COLO829 (cell line): ENCODE measurements at places on chromosomes 13 and 19.
A peak's percentile ranks its signal among the peaks of the same experiment; 100 is the strongest.

DNA sequence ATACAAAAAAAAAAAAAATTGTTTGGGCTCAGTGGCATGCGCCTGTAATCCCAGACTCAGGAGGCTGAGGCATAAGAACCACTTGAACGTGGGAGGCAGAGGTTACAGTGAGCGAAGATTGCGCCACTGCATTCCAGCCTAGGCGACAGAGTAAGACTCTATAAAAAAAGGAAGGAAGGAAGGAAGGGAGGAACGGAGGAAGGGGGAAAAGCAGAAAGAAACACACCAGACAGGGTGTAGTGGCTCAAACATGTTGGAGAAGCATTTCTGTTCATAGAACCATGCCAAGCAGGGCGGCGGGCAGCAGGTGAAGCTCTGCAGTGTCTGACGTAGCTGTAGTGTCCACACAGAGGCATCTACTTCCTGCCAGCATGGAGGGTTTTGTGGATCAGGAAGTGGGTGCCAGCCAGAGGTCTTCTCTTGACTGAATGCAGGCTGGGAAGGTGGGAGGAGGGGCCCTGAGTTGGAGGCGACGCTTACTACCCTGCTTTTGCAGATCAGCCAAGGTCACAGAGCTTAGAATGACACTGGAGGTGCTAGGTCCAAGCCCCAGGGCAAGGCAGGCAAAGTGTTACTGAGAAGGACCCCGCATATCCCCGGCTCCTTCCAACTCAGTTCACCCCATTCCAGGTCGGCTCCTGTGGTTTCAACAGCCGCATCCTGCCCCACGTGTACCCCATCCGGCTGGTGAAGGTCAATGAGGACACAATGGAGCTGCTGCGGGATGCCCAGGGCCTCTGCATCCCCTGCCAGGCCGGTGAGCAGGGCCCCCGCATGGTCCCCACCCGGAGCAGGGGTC lies 11.6 kb upstream of the PGLS start:
- no peak for DNase-seq

DNA sequence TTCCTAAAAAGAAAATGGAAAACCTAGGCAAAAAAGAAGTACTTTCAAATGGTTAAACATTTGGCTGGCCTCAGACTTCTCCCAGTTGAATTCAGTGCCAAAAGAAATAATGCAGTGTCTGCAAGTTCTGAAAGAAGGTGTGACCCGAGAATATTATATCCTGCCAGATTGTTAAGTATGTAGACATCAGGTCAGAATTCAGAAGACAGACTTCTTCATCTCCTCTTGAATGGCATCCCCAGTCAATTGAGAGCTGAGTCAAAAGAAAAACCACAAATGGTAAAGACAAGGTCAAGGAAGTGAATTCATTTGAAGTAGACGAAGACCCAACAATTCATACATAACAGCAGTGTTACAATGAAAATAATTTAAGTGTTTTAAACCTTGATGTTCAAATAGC lies 194.5 kb downstream of the NBEA start:
- no peak for DNase-seq

DNA sequence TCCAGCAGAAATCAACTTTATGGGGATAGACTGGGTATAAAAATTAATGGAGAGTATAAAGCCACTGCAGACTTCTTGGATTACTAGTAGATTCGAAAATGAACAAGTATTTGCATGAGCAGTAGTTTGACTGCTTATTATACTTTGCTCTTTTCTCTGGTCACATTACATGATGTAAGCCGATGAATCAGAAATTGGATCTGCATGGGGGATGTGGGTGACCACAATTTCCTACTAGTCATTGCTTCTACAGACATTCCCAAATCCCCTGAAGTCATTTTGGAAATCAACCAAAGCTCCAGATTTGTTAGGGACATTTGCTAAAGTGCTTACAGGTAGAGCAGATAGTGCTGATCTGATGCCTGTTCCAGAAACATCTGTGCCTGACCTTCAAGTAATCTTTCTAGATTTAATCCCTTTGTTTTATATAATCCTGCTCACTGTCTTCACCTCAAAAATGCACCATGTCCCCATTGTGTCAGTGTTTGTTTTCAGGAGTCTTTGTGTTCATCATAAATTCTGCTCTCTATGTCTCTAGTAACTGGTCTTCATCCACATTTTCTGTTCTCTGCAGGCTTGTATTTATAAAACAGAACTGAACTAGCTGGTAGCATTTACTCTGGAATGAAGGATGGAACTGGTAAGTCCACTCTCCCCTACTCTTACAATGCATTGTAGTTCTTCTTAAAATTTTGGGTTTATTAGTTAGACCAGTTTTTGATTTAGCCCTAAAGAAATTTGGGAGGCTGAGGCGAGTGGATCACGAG lies 201.5 kb upstream of the CSNK1A1L start:
- peak; percentile 45 for DNase-seq

DNA sequence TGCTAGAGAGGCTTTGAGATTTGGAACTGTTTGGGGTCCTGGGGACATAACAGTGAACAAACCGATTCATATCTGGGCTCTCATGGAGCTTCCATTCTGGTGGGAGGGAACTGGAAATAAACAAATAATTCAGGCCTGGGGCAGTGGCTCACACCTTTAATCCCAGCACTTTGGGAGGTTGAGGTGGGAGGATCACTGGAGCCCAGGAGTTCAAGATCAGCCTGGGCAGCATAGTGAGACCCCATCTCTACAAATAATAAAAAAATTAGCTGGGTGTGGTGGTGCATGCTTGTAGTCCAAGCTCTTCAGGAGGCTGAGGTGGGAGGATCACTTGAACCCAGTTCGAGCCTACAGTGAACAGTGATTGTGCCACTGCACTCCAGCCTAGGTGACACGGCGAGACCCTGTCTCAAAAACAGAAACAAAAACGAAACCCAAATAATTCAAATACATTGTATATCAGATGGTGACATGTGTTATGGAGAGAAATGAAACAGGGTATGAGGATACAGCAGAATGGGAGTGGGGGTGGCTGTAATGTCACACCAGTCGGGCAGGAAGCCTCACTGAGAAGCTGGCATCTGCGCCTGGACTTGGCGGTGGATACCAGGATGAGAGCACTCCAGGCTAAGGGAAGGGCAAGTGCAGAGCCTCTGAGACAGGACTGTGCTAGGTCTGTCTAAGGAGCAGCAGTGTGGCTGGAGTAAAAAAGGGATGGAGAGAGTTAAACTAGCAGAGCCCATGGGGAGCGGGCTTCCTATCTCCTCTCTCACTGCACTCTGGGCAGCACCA lies 131.1 kb upstream of the ZNF536 start:
- no peak for DNase-seq

- DNase-seq: no peak
Measured at GRCh38 chr19:51811344-51811743, 16.4 kb downstream of the FPR3 start.

DNA sequence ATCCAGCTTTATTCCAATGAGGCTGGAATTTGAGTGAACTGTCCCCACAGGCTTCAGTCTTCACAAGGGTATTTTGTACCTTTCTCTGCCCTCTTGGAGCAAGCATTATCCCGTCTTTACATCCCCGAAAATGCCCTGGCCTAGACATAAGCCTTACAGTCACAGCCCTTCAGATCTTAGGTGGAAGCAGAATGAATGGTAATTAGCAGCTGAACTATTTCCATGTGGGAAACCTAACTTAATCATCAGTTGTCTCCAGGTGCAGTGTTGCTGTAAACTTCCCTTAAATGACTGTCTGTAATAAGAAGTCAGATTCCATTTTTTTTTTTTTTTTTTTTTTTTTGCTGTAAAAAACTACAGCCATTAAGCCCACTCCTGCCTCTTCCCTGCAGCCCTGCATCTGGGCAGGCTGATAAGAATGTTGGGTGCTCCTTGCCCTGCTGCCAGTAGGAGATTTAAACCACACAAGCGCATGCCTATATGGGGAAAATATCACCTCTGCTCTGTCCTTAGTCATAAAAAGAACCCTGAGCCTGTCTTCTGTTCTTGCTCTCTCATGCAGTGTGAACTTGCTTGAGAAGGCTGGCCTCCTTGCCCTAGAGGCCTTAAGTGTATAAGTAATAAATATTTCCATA lies 426.8 kb upstream of the SLITRK5 start:
- no peak for DNase-seq

- DNase-seq: no peak
Measured at GRCh38 chr13:21338156-21338555, 120.9 kb downstream of the ZDHHC20 start.

GRCh38 chr19:29338480-29338879 lies 125.5 kb upstream of the UQCRFS1 start:
- no peak for DNase-seq
